ENCODE measurements at places on chromosomes 3 and 15. TPM values are rescaled to one million over a fixed set of nuclear protein-coding genes. Genes with fewer than 3 reads are reported as not detected.

DNA sequence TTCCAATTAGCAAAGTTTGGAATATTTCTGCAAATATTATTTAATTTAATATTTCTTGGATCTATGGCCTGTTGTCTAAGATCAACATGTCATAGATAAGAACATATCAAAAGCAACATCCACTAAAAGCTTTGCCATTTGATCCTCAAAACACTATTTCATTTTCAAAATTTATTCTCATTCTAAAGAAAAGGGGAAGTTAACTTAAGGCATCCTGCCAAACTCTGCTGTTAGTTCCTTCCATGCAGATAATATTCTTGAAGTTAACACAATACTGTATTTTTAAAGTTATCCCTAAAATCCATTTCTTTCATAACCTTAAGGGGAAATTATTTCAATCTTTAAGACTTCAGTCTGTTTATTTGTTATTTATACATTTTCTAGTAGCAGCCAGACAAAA lies 28.2 kb upstream of the GBE1 start:
- no peaks in the 10 kb centered on the region for H3K36me3 ChIP-seq
- no peak overlapping the region for H3K27ac ChIP-seq
- H3K4me3 ChIP-seq = no peak overlapping the region

GRCh38 chr3:152260026-152260425 lies 8.7 kb upstream of the MBNL1 start:
- no peak for DNase-seq
- no peaks in the 10 kb centered on the region for H3K4me1 ChIP-seq
- no peak overlapping the region for H3K4me3 ChIP-seq
- no peaks in the 10 kb centered on the region for H3K27me3 ChIP-seq

GRCh38 chr3:128603811-128604775 lies 46.5 kb downstream of the RPN1 start:
- H3K36me3 ChIP-seq = no peaks in the 10 kb centered on the region
- H3K27ac ChIP-seq = no peak overlapping the region
- H3K4me3 ChIP-seq = no peak overlapping the region
- DNase-seq = no peak

DNA sequence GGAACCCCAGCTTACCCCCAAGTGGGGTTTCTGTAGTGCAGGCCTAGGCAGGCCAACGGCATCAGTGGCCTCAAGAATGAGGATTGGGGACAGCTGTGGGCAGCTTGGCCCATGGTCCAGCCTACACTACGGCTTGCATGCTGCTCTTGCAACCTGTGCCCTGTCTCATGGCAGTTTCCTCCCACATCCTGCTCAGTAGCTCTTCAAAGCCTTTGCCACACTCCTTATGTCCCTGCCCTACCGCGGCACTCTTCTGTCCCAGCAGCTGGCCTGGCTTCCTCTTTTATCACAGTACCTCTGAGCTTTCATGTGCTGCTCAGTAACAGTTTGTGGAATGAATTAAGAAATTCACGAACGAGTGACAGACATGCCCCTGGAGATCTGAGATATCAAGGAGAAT lies 431.0 kb downstream of the EPHB1 start:
- H3K36me3 ChIP-seq = no peaks in the 10 kb centered on the region
- H3K4me3 ChIP-seq = no peak overlapping the region
- peaks cover 4% of the 10 kb centered on the region for H3K4me1 ChIP-seq
- H3K27me3 ChIP-seq = no peaks in the 10 kb centered on the region
- no peak for DNase-seq
- no peak overlapping the region for H3K27ac ChIP-seq

- no peaks in the 10 kb centered on the region for H3K36me3 ChIP-seq
- H3K4me3 ChIP-seq = no peak overlapping the region
- H3K27ac ChIP-seq = no peak overlapping the region
- no peak for DNase-seq
These were observed 362.2 kb upstream of the SLCO3A1 start for GRCh38 chr15:91491101-91491950.

Gene IFT57
- 27.8 TPM for total RNA-seq

Gene ALDH1L1
- 1.6 TPM for total RNA-seq

Gene ZBTB20
- total RNA-seq = 0.46 TPM
